HFFc6 (cell line): ENCODE measurements at places on chromosomes 3 and 15.

DNA sequence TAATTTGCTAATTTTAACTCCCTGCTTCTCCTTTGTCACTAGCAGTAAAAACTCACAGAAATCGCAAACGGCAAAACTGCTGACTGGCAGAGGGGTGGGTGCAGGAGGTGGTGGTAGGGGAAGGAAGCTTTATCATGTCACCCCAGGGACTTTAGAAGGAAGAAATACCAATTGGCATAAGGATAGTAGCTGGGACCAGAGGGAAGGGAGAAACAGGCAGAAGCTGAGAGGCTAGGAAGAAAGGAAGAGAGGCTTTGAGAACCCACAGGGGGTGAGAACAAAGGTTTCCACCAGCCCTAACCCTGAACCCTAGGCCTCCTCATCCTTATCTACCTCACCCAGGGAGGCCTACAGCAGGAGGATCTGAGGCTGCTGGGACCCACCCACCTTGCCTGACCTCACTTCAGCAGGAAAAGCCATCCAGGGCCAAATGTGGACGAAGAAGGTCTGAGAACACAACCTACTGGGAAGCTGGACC, 10.7 kb downstream of the ITGB5 start:
- DNase-seq = no peak

GRCh38 chr3:197040658-197041057, 11.0 kb upstream of the MELTF start:
- DNase-seq = no peak

- DNase-seq = no peak
These were observed 16.7 kb upstream of the GPR160 start for GRCh38 chr3:170021083-170021482.

- no peak for DNase-seq
These were observed 212.7 kb upstream of the NR2E3 start for GRCh38 chr15:71597637-71598036.

GRCh38 chr3:151305775-151306151, 10.9 kb downstream of the GPR87 start:
- DNase-seq = peak; percentile 17

DNA sequence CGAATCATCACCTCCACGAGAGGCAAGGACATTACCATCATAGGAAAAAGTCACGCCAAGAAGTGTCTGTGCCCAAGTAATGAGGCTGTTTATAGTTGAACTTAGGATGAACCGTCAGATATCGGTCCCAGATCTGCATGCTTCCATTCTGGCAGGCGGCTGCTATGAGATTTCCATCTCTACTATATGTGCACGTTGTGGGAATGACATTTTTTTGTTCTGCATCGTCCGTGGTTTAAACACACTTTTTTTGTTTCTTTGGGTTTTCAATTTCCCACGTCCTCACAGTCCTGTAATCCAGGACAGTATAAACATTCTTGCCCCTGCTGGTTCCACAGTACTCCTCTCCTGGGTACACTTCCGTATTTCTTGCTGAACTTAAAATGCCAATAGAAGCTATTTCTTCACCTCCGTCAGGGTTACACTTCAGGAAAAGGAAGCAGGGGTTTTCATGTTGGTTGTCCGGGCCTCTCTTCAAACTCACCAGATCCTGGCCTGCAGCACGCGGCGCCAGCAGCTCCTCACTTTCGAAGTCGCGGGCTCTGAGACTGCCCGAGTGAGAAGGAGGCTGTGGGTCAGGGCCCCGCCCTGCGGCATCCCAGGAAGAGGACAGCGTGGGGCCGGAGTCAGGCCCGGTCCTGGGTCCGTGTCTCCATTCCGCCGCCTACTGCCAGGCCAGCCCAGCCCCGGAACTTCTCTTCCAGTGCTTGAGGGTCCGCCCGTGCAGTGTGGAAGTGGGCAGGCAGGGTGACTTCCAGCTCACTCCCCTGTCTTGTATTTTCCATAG, 9.8 kb upstream of the TM4SF4 start:
- DNase-seq = no peak
